ENCODE measurements at places on chromosomes 7 and 10.

DNA sequence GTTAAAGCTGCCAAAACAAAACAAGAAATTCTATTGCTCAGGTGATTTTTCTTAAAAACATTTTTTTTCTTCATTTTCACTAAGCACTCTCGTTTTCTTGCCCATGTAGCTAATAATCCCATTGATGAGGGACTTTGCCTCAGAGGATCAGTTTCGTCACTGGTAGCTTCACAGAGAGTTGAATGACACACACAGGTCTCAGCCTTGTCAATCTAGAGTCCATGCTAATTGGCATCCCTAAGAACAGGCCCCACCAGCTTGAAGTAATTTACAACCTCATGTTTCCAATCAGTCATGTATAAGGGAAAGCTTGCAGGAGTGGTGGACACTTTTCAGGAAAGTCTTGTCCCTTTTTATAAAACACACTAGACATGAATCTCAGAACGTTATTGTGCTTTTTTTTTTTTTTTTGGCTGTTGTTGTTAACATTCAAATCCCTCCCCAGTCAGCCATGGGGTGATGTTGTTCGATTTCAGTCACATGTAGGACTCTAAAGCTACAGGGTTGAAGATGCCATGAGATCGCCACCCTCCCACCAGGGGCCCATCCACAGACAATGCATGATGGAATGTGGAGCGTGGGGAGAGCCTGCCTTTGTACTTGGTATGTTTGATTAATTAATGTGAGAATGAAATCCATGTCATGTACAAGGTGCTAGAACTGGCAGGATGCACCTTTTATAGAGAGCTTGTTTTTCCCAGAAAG, 232.4 kb upstream of the FZD8 start:
- DNase-seq = no peak

GRCh38 chr10:78915190-78915518, 153.6 kb upstream of the ZMIZ1 start:
- no peak for DNase-seq

GRCh38 chr7:159065852-159066480, 78.7 kb downstream of the VIPR2 start:
- DNase-seq = no peak

DNA sequence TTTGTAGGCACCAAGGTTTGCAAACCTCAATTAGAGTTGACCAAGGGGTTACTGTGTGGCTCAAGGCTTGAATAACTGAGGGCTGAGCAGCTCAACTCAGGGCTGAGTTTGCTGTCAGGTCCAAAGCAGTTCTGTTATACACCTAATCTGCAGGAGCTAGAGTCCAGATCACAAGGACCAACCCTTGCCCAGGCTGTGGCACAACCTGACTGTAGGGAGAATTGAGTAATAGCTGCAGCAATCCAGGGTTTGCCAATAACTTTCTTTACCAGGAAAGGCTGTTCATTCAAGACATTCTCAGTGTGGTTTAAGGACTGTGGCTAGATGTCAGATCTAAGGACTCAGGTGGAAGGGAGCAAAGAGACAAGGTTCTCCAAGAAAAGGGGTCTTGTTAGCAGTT, 115.6 kb upstream of the IMMP2L start:
- DNase-seq = no peak

DNA sequence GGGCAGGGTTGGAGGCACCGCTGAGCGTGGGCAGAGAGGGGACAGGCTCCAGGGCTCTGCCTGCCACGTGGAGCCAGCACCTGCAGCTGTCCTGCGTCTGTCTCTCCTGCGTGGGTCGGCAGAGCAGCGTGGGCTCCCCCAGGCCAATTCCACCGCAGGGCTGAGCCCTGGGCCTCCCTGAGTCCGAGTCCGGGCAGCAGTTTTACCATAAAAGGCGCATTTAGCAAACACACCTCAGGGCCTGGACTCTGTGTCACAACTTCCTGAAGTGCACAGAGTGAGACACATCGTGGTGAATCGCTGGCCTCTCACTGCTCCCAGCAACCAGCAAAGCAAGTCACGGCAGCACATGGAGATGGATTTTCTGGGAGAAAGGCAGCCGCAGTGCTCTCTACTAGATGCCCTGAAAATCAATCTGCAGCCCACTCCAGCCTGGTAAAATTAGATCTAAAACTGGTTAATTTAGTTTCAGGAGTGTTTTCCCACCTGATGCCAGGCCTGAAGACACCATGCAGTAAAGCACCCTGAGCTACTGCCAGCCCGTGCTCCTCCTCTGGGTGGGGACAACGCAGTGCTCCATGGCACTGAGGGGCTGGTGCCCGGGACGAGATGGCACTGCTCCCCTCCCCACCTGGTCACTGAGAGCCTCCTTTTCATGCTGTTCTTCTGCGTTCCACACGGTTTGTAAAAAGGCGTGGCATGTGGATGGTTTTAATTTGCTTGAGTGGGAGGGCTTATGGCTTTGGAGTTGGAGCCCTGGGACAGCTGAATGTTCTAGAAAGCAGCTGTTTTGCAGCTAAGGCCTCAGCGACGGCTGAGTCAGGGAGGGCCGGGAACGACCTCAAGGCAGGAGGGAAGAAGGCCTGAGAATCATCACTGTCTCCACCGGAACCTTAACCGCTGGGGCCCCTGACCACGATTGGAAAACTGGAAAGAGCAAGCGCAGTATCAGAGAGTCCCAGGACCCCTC, 336.9 kb downstream of the ADARB2 start:
- DNase-seq = no peak

GRCh38 chr7:156659961-156660360, 19.4 kb downstream of the RNF32 start:
- DNase-seq = no peak

DNA sequence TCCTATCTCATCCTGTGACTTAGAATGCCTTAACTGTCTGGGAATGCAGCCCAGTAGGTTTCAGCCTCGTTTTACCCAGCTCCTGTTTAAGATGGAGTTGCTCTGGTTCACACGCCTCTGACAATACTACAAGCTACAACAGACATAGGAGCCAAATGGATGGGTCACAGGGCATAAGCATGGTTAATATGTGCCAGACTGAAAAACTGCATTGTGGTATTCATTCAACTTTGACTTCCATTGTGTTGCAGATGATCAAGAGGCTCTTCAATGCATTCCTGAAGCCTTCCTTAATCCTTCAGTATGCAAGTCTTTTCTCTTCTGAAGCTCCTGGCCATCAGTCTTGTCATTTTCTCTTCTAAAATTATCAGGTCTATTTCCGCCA, 20.3 kb upstream of the RNF32 start:
- no peak for DNase-seq

- no peak for DNase-seq
Observed at GRCh38 chr7:88001744-88002530, 67.9 kb downstream of the ADAM22 start.

GRCh38 chr7:46032353-46032752, 111.3 kb upstream of the IGFBP3 start:
- DNase-seq = no peak

DNA sequence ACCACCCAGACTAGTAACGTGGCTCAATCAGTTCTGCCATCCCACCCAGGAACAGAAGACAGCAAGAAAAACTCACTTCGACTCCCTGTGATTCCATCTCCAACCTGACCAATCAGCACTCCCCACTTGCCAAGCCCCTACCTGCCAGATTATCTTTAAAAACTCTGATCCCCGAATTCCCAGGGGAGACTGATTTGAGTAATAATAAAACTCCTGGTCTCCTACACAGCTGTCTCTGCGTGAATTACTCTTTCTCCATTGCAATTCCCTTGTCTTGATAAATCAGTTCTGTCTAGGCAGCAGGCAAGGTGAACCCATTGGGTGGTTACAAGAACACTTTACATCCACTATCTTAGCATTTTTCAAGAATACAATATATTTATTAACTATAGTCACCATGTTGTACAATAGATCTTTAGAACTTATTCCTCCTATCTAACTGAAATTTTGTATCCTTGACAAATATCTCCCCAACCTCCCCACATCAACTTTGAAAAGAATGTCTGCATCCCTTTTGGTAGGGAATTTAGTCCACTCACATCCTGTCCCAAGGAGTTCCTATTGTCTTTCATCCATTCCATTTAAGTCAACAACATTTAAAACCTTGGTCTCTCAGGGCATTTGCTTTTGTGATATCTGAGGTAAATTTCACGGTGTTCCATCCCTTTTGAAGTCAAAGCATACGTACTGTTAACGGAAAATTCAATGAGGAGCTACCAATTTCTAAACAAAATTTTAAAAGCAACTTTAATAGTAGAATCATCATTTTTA, 163.7 kb downstream of the MACC1 start:
- no peak for DNase-seq

DNA sequence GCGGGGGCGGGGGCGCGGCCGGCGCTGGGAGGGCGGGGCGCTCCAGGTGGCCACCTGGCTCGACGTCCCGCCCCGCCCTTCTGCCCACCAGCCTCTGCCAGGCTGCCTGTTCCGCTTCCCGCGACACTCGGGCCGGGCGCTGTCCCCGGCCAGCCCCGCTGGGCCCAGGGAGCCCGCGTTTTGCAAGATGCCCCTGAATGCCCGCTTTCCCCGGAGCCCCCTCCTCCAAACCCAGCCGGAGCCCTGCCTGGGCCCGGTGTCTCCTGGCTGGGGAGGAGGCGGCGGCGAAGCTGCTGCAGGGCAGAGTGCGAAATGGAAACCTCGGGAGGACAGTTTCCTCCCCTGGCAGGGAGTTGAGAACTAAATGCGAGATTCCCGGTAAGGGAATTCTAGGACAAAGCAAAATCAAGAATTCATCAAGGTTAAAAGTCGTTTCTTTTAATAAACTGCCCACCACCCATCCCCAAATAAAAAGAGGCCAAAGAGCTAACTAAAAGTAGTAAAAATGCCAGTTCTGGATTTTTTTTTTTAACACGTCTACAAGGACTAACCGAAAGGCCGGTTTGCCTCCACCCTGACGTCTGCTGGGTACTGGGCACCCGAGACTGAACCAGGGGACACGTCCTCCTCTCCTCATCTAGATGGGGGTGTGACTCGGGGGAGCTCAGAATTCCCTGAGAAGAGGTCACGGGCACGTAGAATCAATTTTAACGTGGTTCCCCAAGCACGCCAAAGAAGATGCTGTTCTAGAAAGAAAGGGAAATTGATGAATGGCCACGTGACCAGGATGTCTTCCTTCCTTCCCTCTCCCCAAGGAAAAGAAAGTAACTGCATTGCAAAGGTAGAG, 200.4 kb upstream of the NFE2L3 start:
- DNase-seq = no peak

DNA sequence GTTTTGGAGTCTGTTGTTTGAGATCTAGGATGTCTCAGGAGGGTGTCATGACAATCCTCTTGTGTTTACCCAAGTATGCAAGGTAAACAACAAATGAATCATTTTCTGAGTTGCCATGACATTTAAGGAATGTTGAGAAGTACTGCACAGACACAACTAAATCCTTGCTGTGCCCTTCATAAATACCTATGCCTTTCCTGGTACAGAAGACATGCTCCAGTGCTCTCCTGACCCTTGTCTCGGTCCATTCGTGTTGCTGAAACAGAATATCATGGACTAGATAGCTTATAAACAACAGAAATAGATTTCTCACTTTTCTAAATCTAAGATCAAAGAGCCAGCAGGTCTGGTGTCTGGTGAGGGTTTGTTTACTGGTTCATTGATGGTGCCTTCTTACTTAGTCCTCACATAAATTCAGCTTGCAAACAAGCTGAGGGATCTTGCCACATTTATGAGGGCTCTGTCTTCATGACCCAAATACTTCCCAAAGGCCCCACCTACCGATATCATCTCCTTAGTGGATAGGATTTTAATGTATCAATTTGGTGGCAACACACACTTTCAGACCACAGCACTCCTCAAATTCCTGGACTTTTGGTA, 341.8 kb upstream of the SEMA3A start:
- no peak for DNase-seq

Measured in Ammon's horn (tissue), 1 donor.